ENCODE measurements at places on chromosomes 7 and 10.

DNA sequence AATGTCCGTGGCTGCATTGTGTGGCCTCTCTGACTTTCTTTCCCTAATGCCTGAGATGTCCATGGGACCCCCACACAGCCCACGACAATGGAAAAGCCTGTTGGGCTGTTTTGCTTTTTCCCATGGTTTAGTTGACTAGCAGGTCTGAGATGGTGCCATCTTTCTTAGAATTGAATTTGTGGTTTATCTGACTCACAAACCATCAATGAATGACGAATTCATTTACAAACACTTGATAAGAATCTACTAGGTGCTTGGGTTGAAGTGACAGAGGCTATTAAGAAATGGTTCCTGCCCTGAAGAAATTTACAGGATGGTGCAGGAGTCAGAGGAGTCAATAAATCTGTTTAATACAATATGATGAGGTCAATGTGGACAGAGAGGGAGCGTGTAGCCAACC, 75.4 kb downstream of the OTUD1 start:
- no peak for DNase-seq

DNA sequence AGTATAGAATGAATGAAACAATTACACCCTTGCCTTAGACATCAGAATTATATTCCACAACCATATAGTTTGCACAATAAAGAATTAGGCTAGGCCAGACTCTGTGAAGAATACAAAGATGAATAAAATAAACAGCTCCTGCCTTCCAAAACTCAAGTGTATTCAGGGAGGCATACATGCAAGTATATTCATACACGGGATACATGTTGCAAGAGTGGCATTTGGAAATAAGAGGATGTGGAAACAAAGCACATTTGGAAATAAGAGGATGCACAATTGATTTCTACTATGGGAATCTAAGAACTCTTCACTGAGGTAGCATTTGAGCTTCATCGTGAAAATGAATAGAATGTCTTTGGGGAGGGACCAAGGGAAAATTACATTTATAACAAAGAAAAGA, 27.0 kb upstream of the TMEM26 start:
- DNase-seq, result no peak

GRCh38 chr10:125415006-125415633, 254.8 kb upstream of the CTBP2 start:
- DNase-seq, result peak; percentile 40

DNA sequence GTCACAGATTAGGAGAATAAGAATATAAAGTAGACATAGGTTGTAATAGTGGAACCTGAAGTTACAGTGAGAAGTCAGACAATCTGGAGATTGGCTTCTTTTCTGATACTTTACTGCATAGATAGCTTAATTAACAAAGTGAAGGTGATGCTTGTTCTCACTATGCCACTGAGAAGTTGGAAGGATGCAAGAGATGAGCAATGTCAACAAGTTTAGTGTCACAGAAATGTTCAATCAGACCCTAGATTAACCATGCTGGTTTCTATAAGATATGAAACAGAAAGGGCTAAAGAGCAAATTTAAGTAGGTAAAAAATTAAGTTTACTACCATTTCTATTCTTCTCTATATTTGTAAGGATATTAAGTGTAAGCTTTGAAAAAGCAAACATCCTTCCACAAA, 838.6 kb upstream of the SORCS1 start:
- DNase-seq, result no peak

DNA sequence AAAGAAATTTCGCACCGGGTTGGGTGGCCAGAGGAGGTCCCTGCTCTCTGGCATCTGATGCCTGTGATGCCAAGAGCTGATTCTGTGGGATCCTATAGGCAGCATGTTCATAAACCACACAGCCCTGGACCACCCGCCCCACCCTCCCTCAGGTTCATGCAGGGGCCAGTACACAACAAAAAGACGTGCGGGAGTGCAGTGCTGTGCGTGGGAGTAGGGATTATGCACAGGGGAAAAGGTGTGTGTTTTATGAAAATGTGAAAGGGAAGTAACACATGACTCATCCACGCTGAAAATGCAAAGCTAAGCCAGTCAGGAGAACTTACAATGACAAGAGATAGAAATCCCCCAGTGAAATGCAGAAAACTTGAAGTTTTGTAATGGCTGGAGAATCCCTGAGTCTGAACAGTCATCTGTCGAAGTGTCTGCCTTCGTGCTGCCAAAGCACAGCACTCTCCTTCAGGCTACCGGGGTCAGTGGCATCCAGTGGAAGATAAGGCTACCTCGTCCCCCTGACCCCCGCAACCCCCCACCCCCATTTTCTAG, 1.1 kb downstream of the KIAA1217 start:
- peak; percentile 52 for DNase-seq

- no peak for DNase-seq
These were observed 178.7 kb downstream of the CACNA2D1 start for GRCh38 chr7:82264783-82265305.

- DNase-seq, result no peak
These were observed 19.8 kb downstream of the CNTNAP2 start for GRCh38 chr7:146136357-146136875.

- peak; percentile 43 for DNase-seq
These were observed 4.9 kb upstream of the FOXP2 start for GRCh38 chr7:114409750-114410149.

GRCh38 chr7:4700577-4701235, 18.6 kb downstream of the FOXK1 start:
- DNase-seq, result peak; percentile 98

DNA sequence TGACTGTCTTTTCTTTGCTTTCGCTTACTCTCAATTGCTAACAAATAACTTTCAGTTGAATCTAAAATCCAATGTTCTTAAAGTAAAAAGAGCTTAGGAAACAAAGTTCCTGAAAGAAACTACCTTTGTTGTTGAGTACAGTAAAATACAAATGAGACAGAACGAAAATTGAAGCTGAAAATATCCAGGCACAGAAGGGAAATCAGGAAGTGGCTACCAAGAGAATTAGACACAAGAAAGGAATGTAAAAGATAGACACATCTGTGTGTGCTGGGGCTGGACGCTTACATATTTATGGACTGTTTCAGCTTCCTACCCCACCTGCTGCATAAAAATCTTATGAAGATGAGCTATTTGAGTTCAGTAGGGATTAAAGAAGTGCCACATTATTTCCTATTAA, 161.7 kb upstream of the PLXDC2 start:
- DNase-seq, result peak; percentile 76

DNA sequence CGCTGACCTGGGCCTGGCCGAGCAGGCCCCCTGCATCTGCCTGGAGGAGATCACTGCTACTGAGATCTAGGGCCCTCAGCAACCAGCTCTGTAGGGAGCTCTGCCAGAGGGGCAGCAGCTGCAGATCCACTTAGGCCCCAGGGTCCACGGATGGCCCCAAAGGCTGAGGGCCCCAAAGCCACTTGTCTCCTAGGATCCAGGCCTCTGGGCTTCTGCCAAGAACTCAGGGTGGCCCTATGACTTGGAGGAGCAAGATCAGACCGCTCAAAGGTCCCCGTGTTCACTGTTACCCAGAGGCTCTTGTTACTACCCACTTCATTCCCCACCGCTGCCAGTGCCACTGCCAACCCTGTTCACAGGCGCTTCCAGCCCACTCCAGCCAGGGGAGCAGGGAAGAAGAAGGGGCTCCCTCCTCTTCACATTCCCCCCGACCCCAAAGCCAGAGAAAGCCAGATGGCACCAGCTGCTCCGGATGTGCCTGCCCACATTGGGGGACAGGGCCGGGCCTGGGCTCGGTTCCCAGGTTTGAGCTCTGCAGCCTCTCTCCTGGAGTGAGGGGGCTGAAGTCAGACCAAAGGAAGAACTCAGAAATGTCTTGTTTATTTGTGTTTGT, 7.6 kb downstream of the LZTS2 start:
- DNase-seq, result no peak

DNA sequence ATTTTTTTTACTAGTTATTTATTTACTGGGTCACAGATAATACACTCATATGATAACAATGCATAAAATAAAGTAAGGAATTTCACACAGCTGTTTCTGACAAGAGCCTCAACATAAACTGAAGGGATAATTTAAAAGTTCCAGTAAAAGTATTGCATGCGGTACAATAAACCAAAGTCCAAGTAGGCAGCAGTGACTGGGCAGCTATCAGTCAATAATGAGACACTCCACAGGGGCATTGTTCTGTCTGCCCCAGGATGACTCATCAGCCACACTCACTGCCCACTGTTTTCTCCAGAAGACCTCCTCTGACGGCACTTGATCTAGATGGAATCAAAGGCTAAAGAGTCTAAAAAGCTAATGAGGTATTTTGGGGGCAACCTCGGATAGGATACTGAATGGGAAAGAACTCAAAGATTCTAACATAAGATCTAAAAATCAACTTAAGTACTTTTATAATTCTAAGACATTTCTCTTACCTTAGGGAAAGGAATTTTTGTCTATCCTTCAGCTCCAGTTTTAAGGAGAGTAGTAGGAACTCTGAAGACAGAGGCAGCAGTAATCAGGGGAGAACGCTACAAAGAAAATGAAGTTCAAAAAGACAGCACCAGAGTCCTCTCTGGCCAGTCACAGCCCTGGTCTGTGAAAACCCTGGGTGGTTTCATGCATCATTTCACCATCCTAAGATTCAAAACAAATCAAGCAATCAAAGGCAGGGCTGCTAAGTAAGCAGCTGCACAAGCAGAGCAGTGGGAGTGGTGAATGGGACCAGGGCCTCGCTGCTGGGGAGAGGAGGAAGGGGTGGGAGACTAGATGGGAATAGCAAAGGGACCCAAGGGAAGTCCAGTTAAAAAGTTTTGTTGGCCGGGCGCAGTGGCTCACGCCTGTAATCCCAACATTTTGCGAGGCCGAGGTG, 175.1 kb downstream of the AVL9 start:
- peak; percentile 81 for DNase-seq

- DNase-seq, result no peak
These were observed 12.2 kb downstream of the HNRNPA2B1 start for GRCh38 chr7:26188206-26188956.

DNA sequence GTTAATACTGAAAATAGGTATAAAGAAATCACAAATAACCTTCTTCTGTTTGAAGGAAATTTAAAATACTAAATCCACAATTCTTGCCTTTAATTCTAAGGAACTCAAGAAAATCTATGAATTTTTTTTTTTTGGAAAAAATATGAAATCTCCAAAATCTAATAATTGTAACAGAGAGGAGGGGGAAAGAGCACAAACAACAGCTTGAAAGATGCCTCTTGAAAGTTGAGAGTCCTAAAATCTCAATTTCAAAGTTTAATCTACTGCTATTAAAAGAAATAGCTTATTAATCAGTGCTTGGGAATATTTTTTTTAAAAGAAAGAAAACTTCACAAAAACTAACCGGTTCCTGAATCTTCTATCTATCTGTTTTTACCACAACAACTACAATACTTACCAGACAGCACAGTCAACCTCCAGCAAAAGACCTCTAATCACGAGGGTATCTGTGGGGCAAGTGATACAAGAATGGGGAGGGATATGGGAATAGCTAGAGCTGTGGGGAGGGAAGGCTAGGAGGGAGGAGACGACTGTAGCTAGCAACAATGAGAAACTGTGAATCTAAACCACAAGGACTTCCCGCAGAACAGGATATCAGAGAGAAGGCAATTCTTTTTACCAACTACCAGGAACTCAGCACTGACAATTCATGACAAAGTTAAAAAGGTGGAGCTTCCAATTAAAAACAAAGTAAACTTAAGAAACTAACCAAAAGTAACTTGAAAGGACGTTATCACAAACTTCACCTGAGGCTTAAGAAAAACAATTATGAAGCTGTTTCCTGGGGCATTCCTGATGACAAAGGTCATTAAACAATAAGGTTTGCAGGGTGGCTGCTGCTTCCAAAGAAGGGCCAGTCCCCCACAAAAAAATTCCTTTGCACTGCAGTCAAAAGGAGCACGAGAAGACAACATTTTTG, at the start of gene USP54:
TSS of gene USP54 (minus strand) at position 462 of the 919 bp plus-strand sequence. CDS start 15,684 bp downstream, outside the sequence.
- DNase-seq, result peak; percentile 85

GRCh38 chr10:34432589-34432988, 382.5 kb downstream of the PARD3 start:
- no peak for DNase-seq

DNA sequence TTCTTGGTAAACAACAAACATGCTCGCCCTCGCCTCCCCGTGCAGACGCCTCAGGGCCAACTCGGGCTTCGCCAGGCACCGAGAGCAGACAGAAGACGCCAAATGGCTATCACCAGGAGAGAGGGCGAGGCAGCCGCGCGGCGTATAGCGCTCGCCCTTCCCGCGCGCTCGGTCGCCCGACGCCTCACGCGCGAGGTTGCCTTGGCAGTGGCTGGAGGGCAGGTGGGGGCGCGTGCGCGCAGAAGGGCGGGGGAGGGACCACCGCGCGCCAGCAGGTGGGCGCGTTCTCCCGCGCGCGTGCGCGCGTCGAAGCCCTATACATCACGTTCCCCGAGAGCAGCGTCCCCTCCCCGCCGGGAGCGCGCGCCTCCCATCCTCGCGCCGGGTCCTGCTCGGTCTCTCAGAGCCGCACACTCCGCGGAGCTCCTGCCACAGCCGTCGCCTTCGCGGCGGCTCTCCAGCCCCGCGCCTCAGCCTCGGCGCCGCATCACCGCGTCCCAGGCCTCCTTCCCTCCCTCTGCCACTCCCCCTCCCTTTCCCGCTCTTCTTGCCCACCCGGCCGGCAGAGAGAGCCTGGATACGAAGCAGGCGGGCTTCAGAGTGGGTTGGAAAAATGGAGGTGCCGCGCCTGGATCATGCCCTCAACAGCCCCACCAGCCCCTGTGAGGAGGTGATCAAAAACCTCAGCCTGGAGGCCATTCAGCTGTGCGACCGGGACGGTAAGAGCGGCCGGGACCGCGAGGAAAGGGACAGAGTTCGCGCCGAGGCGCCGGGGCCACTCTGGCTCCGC, at the start of gene PHYHIPL:
TSS of gene PHYHIPL (plus strand) at position 403 of the 790 bp plus-strand sequence. CDS start at position 614, 211 bp downstream.
- peak; percentile 0 for DNase-seq

DNA sequence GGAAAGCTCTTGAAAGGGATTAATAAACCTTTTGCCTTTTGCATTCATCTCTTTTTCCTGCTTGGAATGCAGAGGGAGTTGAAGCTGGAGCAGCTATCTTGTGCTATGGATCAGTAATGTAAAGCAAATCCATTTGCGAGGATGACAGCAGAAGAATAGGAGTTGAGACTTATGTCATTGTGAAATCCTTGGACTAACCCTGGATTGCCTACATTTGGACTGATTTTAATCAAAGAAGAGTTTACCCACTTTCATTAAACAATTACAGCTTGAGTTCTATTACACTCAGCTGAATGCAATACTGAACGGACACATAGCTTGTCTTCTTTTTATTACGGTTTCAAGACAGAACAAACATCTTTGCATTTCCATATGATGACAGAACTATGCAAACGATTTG, 362.3 kb downstream of the PHF14 start:
- DNase-seq, result no peak

Data from brain microvascular endothelial cell (primary cell).